Activated naive CD4-positive, alpha-beta T cell treated with Interleukin-2 at 50 U/mL for 16 hours (primary cell): ENCODE measurements at places on chromosomes 2 and 18.

DNA sequence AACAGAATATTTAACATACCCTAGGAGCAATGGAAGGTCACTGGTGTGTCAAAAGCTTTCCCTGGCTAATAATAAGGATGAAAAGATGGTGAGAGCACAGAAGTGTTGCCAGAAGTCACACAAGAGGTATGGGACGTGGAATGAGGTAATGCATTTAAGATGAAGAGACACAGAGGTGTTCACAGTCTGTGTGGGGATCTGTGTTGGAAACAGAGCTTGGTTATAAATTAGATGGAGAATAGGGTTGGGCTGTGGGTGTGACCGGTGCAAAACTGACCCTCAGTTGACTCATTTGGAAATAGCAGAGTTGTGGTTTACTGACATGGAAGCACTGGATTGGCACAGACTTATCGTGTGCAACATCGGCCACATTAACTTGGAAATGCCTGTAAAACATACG lies 372.5 kb downstream of the SATB2 start:
- no peak for DNase-seq

- DNase-seq, result no peak
These were observed 2.2 kb downstream of the HOXD10 start for GRCh38 chr2:176118601-176119339.

DNA sequence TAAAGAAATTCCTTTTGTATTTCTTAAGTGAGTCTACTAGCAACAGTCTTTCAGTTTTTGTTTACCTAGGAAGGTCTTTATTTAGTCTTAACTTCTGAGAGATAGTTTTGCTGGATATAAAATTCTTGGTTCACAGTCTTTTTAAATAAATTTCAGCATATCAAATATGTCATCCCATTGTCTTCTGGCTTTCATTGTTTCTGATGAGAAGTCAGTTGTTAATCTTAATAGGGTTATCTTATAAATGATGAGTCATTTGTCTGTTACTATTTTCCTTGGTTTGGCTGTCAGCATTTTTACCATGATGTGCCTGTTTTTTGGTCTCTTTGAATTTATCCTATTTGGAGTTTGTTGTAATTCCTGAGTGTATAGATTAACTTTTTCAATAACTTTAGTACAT lies 129.3 kb downstream of the FAM210A start:
- no peak for DNase-seq

- DNase-seq, result no peak
These were observed 426.9 kb downstream of the CDH2 start for GRCh38 chr18:27750014-27750413.
